ENCODE measurements at places on chromosomes 16 and 17.

- no peak for DNase-seq
These were observed 223.9 kb downstream of the WWOX start for GRCh38 chr16:78323315-78323714.

DNA sequence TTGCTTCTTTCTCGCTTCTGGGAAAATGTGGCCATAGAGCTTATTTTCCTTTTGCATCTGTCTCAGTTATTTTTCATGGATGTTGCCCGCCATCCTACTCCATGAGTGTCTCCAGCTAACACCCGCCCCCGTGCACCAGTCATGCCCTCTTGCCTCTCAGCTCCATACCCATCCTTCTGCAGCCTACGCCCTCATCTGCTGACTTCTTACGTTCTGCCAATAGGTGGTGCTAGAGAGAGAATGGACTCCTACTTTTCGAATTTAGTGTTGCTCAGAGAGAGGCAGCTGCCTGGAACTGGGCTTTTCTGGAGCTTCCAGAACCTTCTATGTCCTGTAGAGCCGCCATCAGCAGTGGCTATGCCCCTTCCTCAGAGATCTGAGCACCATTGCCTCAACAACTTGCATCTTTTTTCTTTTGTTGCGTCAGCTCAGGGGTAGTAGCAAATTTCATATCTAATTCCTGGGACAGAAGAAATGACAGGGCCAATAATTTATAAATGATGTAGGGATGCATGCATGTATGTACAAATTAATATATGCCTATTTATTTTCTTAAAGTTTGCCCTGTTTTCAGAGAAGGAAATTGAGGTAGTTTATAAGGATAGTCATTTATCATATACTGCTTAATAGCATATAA is 119.7 kb upstream of the MYOCD start:
- peak; percentile 1 for DNase-seq

- no peak for DNase-seq
These were observed 31.0 kb downstream of the PMM2 start for GRCh38 chr16:8828541-8829165.

GRCh38 chr17:80008383-80008840 is 27.3 kb downstream of the TBC1D16 start:
- DNase-seq = peak; percentile 78

DNA sequence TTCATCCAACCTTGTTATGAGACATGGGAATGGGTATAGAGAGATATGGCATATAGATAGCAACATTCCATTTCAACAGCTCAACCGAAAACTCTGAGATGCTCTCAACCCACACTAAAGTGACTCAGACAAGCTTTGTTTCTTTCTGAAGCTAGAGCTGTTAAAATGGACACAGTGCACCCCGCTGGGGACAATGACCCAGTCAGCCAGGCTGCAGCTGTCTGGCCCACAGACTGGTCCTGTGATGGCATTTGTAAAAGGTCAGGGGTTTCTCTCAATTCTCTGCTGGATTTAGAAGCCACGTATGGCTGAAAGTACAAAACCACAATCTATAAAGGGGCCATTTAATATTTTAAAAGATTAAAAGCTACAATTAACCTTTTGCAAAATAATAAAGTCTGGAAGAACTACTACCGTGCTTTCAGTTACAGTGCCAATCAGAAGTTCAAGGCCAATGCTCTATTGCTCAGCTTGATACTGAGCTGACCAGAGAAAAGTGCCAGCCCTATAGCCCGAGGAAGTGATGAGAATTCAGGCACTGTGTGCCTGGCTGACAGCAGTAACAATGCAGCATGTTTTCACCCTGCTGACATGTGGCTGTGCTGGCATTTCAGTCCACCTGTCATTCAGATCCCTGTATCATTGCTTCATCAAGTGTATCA is 60.2 kb downstream of the TEX2 start:
- DNase-seq = no peak

GRCh38 chr17:41360296-41360995 is 9.2 kb downstream of the KRT33B start:
- no peak for DNase-seq

GRCh38 chr17:64773836-64774761 is 112.0 kb upstream of the SMURF2 start:
- no peak for DNase-seq

GRCh38 chr17:1555651-1556471 is 6.7 kb downstream of the PITPNA start:
- DNase-seq = peak; percentile 13

DNA sequence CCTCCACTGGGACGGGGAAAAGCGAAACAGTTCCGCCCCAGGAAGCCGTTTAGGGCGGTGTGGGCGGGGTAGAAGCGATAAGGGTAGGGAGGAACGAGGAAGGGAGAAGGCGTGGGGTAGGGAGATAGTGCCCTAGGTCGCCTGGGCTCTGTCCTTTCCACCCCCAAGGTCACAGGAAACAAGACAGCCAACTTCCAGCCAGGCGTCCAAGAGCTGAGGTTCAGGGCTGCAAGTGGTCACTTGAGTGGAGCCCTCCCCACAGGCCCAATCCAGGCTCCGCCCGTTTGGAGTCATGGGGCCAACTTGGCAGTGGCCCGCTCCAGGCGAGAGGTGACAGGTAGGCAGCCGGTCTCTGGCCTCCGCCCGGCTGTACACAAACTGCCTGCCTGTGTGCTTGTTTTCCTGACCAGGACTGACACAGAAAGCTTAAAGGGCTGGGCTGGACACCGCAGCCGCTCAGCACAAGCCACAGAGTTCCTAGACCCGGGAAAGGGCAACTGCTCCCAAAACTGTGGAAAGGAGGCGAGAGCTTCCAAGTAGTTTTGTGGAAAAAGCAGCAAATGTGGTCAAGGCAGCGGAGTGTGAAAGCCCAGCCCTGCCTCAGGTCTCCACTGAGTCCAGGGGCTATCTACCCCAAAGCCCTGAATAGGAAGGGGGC is at the start of gene RILP:
Gene RILP (minus strand): TSS at position 23 of the 658 bp plus-strand sequence. CDS start 62 bp downstream, outside the sequence.
- no peak for DNase-seq

DNA sequence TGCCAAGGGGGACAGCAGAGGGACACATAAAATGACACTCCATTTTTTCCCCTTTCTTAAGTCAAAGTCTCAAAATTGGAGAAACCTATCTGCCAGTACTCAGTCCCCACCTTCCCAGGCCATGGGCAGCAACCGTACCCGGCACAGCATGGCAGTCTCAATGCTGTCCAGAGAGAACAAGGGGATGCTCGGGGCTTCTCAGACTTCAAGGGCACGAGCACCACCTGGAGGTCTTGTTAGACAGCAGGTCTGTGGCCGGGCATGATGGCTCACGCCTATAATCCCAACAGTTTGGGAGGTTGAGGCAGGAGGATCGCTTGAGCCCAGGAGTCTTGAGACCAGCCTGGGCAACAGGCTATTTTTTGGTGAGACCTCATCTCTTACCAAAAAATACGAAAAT is 3.2 kb downstream of the DNAH17 start:
- DNase-seq = no peak

- DNase-seq = peak; percentile 80
These were observed 21.5 kb downstream of the PRCD start for GRCh38 chr17:76561332-76561731.

GRCh38 chr16:24309258-24310142 is 53.4 kb downstream of the CACNG3 start:
- DNase-seq = no peak

- DNase-seq = peak; percentile 91
These were observed at the start of gene ITGAL for GRCh38 chr16:30472328-30472942. Gene ITGAL (plus strand): TSS chr16:30472742. CDS start chr16:30472838, 96 bp downstream.

GRCh38 chr17:81910840-81911276 is 341 bp downstream of the PCYT2 start:
- no peak for DNase-seq

- DNase-seq = no peak
These were observed at the start of gene CRAMP1 for GRCh38 chr16:1612320-1613111. Gene CRAMP1 (plus strand): TSS chr16:1612360. CDS start chr16:1614640, 2,280 bp downstream.

DNA sequence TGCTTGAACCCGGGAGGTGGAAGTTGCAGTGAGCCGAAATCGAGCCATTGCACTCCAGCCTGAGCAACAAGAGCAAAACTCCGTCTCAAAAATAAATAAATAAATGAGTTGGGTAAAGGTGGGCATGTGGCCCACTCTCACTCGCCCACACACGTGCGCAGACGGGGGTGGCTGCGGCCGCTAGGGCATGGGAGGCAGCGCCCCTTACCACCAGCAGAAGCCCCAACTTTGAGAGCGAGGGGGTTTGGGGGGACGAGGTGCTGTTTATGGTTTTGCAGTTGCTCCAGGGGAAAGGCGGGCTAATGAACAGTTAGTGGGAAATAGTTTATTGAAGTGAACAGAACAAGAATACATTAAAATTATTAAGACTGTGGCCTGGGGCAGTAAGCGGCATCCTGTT is 14.9 kb upstream of the RBFOX3 start:
- no peak for DNase-seq

GRCh38 chr17:75979705-75980187 is 706 bp downstream of the TEN1 start:
- DNase-seq = no peak

DNA sequence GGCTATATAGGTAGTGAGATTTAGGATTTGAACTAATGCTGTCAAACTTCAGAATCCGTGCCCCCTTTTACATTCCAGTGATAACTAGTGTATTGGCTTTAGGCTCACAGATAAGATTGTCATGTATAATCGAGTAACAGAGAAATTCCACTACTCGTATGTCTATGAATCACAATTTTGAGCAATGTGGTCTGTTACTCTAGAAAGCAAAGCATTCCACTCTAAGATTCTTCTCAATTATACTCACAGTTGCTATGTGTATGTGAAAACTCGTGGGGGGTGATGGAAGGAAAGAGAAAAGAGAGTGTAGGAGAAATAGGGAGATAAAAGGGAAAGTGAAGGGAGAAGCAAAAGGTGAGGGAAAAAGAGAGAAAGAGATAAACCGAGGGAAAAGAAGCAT is 1175.1 kb upstream of the GOT2 start:
- no peak for DNase-seq

- DNase-seq = no peak
These were observed 337.9 kb downstream of the GRIN2A start for GRCh38 chr16:9844361-9844760.

- no peak for DNase-seq
These were observed 192.2 kb downstream of the WWOX start for GRCh38 chr16:78291604-78292003.

GRCh38 chr17:80498242-80498919 is 22.0 kb upstream of the NPTX1 start:
- DNase-seq = no peak

- no peak for DNase-seq
These were observed 350.4 kb downstream of the C16orf95 start for GRCh38 chr16:86966777-86967176.

GRCh38 chr17:37506678-37507077 is 17.0 kb downstream of the DUSP14 start:
- peak; percentile 11 for DNase-seq

DNA sequence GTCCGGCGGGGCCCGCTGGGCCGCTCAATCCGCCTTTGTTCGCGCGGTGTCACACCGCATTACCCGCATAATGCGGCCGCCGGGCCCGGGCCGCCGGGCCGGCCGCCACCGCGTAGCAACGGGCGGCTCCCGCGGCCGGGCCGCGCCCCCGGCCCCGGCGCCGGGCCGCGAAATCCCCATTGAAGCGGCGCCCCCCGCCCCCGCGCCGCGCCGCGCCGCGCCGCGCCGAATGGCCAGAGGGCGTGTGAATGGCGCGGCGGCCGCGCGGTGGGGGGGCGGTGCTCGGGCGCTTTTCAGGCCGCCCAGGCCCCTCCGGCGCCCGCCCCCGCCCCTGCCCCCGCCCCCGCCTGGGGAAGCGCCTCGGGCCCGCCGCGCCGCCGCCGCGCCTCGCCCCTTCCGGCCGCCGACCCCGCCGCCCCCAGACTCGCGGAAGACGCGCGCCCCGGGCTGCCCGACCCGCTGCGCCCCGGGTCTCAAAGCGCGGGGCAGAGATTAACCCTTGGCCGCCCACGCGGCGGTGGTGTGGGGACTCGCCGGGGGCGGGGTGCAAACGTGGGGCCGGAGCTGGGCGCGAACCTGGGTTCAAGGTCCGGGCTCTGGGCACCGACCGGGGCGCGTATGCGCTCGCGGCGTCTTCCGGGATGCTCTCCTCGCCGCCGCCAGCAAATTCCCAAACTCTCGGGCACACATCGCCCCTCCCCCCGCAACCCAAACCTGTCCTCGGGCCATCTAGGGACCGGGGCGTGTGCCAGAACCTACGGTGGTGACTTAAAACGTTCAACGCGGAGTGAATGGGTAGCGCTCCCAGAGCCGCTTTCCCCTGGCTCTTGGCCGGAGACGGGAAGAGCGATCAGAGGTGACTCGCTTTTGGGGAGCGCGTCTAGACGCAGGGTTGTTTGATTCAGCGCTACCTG is 46.7 kb downstream of the WNT3 start:
- DNase-seq = peak; percentile 11

DNA sequence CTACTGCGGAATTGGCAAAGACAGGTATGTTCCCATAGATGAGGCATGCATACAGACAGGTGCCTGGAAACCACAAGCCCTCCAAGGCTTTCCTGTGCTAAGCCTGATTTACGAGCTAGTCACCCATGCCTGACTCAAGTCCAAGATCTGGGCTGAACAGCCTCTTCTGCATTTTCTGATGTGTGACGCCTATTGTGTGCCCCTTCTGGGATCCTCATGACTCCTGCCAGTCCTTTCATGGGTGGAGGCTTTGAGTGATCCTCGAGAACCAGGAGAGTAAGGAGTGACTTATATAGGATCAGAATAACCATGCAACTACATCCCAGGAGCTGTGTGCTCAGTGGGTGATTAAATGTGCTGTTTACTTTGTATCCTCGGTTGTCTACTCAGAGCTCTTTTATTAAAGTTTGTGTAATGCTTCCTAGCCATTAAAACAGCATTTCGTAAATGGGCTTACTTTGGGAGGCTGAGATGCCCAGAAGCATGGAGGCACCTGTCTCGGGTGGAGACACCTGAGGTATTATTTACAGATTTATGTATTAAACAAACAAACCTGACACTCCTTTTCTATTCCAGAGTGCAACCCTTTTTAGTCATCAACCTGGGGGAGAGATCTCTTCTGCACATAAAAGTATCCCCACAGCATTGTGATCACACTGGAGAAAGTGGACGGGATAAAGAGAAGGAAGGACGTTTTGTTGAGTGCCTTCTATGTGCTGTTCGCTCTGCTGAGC is 373.0 kb upstream of the DYNLRB2 start:
- no peak for DNase-seq

DNA sequence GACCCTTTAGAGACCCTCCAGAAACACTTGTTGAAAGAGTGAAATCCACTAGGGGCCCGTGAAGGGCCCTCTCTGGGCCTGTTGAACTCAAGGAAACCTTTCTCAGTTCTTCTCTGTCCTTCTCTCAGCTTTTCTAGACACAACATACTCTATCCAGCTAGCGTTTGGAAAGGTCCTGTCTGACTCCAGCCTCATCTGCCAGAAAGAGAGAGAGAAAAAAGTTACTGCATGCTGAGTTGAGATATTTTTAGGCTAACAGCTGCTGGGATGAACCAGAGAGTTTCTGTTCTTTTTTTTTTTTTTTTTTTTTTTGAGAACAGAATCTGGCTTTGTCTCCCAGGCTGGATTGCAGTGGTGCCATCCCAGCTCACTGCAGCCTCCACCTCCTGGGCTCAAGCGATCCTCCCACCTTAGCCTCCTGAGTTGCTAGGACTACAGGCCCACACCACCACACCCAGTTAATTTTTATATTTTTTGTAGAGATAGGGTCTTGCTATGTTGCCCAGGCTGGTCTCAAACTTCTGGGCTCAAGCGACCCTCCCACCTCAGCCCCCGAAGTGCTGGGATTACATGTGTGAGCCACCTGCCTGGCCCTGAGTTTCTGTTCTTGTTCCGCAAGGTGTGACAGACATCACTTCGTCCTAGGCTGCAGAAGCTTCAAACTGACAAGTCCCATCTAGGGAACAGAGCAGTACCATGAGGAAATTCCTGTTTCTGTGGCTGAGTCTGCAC is 14.9 kb upstream of the TEX2 start:
- no peak for DNase-seq

GRCh38 chr17:57317079-57317478 is 60.8 kb downstream of the MSI2 start:
- no peak for DNase-seq

- DNase-seq = peak; percentile 12
These were observed 14.0 kb upstream of the OR1E2 start for GRCh38 chr17:3447625-3448024.

Data from CD4-positive, alpha-beta T cell treated with Interleukin-17A for 1 hour (primary cell).